ENCODE measurements at places on chromosomes 3 and 15.
A peak's percentile ranks its signal among the peaks of the same experiment; 100 is the strongest.

- DNase-seq, result no peak
Measured at GRCh38 chr15:56537881-56538280, 72.9 kb upstream of the MNS1 start.

- peak; percentile 69 for DNase-seq
Measured at GRCh38 chr15:94844538-94845389, 613.4 kb downstream of the MCTP2 start.

DNA sequence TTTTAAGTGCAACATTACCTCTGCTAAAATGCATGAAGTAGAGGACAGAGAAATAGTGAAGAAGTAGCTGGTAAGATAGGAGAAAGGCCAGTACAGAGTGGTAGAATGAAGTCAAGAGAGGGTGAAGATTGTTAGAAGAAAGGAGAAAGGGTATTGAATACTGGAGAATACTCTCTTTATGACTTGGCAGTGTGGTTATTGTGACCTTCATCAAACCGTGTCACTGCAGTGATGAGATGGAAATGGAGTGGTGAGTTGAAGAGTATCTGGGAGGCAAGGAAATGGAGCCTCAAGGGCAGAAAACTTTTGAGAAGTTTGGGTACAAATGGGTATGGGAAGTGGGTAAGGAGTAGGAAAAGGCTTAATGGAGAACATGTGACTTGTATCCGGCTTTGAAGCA lies 24.7 kb downstream of the MINDY2 start:
- no peak for DNase-seq

GRCh38 chr3:137347132-137347531 lies 389.3 kb downstream of the IL20RB start:
- no peak for DNase-seq

DNA sequence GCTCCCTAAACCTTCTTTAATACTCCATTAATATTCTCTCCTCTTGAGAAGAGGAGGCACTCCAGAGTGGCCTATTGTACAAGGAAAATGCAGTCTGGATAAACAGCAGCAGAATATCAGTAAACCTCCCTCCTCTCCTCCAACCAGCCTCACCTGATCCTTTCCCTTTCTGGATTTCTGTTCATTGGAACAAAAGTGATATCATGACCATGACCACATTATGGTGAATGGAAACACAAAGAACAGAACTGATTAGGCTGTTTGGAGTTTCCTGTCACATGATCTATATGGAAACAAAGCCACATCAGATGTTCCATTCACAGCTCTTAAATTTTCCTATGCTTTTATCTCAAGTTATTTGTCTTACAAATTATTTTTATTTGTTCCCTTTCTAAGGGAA lies 14.6 kb downstream of the C2CD4B start:
- DNase-seq, result no peak

GRCh38 chr3:89525609-89526008 lies 418.2 kb downstream of the EPHA3 start:
- no peak for DNase-seq

GRCh38 chr15:101112336-101113113 lies 139.3 kb downstream of the CHSY1 start:
- DNase-seq, result no peak

GRCh38 chr3:7934362-7934761 lies 567.3 kb upstream of the LMCD1 start:
- DNase-seq, result no peak

- DNase-seq, result no peak
Measured at GRCh38 chr3:32315441-32315840, 76.2 kb upstream of the CMTM7 start.

DNA sequence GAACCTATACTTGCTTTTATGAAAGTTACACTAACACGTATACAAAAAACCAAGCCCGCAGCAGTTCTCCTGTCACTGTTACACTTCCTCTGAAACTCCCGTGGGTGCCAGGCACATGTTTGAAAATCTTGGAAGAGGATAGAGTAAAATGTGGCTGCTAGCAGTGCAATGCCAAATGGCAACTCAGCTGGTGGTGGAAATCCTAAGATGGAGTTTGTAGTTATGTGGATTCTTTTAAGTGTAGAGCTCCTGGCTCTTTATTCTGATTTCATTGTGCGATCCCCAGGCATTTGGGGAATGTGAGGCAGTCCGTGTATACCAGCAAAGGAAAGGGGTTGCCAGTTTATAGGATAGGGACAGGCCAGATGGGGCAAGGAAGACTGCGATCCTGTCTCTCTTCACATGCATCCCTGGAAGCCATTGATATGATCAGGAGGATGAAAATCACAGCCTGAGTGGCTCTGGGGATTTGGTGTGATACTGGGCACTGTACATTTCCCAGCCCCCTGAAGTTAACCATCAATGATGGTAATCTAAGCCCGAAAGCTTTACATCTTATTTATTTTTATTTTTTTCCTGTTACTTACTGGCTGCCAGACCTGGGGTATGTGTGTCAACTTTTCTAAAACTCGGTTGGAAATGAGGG lies 1.1 kb downstream of the STAC start:
- no peak for DNase-seq

DNA sequence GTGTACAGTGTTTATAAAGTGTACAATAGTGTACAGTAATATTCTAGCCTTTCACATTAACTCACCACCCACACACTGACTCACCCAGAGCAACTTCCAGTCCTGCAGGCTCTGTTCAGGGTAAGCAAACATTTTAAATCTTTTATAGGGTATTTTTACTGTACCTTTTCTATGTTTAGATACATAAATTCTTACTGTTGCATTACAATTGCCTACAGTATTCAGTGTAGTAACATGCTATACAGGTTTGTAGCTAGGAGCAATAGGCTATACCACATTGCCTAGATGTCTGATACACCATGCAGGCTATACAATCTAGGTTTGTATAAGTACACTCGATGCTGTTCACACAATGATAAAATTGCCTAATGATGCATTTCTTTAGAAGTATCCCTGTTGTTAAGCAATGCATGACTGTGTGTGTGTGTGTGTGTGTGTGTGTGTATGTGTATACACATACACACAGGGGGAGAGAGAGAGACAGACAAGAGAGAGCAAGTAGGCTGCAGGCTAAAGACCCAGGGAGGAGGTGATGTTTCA lies 72.5 kb upstream of the PRR23C start:
- no peak for DNase-seq

DNA sequence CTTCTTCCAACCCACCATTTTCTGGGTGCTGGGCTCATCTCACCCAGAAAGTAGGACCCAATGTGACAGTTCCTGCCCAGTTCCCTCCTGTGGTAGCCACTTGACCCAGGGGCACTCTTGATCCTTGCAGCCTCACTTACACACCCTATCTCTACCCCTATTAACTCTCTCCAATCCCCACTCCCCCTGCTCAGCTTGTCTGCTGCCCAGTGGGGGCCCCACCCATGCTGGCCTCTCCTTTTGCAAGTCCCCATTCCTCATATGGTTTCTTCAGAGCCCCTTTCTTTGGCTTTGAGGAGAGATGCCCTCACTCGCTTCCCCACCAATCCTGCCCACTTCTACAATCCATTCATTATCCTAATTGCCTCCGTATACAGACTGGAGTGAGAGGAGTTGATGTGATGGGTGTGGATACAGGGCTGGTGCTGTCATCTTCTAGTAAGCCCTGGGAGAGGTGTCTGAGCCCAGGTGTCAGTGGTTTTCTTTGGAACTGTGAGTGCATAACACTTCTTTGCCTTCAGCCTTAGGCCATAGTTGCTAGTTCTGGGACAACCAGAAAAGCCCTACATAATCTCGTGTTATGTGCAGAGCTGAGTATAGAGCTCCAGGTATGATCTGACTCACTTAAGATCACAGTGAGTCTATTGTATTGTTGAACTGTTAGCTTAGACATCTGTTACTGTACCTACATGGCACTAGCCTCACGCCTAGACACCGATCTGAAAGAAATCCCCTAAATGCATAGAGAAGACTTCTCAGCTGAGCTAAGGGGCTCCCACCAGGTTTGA lies 4.8 kb upstream of the CCR5 start:
- DNase-seq, result no peak

DNA sequence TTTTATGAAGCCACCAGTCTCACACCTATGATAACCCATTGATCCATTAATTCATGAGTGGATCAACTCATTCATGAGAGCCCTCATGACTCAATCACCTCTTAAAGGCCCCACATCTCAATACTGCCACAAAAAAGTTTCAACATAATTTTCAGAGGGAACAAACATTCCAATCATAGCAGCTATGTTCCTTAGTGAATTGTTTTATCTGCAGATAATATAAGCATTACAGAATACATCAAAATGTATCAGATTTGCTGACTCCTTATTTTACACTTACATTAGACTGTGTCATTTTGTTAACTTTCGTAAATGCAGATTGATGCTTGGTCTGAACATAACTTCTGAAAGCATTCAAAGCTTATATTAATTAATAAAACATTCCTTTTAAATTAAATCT lies 155.3 kb upstream of the MBNL1 start:
- no peak for DNase-seq

- DNase-seq, result no peak
Measured at GRCh38 chr15:66850996-66851310, 148.9 kb downstream of the SMAD6 start.

DNA sequence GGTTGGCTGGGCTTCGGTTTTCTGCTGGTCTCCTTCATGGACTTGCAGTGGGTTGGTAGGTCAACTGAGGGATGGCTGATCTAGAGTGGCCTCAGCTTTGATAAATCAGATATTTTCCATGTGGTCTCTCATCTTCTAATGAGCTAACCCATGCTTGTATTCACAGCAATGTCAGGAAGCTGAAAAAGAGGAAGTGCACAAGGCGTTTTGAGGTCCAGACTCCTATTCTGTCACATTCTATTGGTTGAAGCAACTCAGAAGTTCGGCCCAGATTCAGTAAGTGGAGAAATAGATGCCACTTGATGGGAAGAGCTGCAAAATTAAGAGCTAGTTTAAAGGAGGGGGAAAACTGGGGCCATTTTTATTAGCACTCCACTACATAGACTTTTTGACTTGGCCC lies 361.2 kb downstream of the DIPK2A start:
- DNase-seq, result no peak

GRCh38 chr3:42758126-42758525 lies 14.9 kb downstream of the CCDC13 start:
- no peak for DNase-seq

GRCh38 chr3:99895703-99896441 lies 78.2 kb downstream of the CMSS1 start:
- peak; percentile 55 for DNase-seq

DNA sequence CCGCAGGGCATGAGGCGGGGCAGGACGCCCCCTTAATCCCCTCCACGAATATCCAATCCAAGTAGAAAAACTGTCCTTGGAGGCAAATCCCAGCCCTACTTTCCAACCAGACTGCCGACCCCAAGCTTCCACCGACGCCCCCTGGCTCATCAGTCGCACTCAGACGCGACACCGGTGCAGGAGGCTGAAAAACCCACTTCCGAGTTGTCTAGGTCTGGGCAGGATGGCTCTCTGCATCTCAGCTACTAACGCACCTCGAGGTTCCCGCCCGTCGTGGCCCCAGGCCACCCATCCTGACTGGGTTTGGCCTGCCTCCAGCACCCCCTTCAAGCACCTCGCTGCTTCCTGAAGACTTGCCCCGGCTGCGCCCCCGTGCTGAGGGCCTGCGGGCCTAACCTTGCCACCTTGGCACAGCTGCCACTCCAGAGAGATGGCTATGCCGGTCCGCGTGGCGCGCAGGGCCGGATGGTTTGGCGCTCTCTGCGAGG lies 15.5 kb downstream of the RGMA start:
- no peak for DNase-seq

GRCh38 chr3:10722911-10723310 lies 93.1 kb upstream of the SLC6A11 start:
- DNase-seq, result no peak

DNA sequence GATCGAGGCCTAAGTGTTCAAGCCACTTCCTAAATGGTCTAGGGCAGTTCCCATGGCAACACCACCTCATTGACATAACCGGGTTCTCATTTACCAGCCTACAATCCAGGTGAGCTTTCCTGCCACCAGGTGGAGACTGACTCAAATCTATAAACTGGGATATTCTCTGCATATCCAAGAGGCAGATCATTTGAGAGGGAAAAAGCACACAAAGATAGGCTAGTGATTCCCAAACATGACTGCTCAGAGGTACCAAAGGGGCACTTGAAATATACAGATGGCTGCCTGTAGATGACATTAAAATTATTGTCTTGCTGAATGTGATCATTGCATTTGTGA lies 141.3 kb upstream of the PROK2 start:
- peak; percentile 53 for DNase-seq

- DNase-seq, result no peak
Measured at GRCh38 chr15:79700951-79701480, 195.8 kb downstream of the MTHFS start.

DNA sequence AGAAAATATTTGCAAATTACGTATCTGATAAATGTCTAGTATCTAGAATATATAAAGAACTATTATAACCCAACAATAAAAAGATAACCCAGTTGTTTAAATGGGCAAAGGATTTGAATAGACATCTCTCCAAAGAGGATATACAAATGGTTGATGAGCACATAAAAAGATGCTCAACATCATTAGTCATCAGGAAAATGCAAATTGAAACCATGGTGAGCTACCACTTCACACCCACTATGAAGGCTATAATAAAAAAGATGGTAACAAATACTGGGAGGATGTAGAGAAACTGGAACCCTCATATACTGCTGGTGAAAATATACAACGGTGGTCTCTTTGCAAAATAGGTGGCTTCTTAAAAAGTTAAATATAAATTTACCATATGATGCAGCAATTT lies 28.0 kb downstream of the RAD51 start:
- DNase-seq, result no peak

DNA sequence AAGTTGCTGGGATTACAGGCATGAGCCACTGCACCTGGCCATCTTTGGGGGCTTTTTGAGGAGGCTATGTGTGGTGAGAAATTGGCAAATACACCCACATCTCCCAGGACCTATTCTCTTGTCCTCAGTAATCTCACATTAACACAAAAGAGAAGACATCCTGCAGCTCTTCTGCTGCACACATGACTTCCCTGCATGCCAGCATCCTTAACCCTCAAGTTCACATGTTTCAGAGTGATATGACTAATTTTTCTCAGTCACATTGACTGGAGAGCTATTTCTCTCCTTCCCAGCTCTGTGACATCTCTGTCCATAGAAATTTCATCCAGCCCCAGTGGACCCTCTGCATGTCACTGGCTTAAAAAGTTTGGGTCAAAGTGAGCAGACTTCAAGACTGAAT lies 1.9 kb upstream of the SKIC8 start:
- DNase-seq, result no peak

- no peak for DNase-seq
Measured at GRCh38 chr3:151196434-151196833, 6.6 kb downstream of the GPR171 start.

GRCh38 chr15:28106294-28107110 lies 7.4 kb upstream of the OCA2 start:
- DNase-seq, result no peak

Data from urothelium cell line (cell line).